GM23338 (cell line): ENCODE measurements at places on chromosomes 6 and 20. TPM values are rescaled to one million over a fixed set of nuclear protein-coding genes. Genes with fewer than 3 reads are reported as not detected.

KIF6 gene
- total RNA-seq, result 0.87 and 1.7 TPM in 2 replicates

DNA sequence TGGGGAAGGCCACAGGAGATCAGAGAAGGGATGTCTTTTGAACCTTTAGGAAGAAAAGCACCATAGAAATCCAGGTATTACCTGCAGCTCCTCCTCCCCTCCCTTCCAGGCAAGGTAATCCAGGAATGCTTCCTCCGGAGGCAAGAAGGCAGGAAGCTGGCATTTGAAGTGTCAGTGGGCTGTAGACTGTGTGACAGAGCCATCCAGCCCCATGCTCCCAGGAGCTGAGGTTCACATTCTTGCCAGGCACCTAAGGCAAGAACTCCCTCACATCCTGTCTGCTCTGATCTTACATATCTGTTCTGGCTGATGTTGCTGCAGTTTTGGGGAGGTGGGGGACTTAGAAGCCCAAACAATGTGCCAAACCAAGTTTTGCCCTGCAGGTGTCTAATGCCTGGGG is 27.8 kb upstream of the SCUBE3 start:
- no peak for DNase-seq

DNA sequence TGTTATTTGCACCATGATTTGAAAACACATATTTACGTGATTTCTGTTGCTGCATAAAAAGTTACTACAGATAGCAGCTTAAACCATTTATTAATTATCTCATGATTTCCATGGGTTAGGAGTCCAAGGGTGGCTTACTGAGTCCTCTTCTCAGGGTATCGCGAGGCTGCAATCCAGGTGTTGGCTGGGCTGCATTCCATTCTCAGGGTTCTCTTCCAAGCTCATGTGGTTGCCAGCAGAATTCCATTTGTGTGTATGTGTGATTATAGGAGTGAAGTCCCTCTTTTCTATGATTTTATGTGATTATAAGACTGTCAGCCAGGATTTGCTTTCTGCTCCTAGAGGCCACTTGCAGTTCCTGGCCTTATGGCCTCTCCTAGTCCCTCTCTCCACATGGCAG is 135.1 kb downstream of the FAM83B start:
- DNase-seq, result no peak

DNA sequence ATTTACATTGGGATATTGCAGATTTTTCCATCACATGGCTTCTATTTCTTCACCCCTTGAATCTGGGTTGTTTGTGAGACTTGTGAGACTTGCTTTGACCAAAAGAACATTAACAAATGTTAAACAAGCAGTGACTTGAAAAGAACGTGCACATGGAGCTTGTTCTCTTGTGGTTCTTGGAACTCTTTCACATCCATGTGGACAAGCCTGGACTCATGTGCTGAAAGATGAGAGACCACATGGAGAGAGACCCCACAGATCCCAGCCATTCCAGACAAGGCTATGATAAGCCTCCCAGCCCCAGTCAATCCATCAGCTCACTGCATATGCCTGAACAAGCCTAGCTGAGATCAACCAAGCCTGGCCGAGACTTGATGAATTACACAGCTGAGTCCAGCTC is 1365.7 kb upstream of the GJE1 start:
- no peak for DNase-seq

DNA sequence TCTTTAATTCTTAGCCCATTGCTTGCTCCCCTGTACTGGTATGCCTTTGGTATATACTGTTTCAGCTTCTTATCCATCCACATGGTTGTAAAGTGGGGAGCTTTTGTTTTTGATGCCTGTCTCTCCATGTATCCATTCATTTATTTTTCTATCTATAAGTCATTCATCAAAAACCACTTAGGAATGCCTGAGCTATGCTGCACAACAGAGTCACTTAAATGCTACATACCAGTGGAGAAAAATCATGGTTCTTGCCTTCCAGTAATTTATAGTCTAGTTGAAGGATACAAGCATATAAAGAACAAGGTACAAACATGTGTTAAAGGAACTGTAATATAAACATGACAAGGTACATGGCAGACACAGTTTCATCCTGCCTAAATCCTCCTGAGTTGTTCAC is 347.3 kb downstream of the NRN1 start:
- DNase-seq, result no peak

- DNase-seq, result no peak
These were observed 801 bp downstream of the FBXL4 start for GRCh38 chr6:98946879-98947410.

BEND6 gene
- 4.9 and 6.7 TPM in 2 replicates for total RNA-seq

DNA sequence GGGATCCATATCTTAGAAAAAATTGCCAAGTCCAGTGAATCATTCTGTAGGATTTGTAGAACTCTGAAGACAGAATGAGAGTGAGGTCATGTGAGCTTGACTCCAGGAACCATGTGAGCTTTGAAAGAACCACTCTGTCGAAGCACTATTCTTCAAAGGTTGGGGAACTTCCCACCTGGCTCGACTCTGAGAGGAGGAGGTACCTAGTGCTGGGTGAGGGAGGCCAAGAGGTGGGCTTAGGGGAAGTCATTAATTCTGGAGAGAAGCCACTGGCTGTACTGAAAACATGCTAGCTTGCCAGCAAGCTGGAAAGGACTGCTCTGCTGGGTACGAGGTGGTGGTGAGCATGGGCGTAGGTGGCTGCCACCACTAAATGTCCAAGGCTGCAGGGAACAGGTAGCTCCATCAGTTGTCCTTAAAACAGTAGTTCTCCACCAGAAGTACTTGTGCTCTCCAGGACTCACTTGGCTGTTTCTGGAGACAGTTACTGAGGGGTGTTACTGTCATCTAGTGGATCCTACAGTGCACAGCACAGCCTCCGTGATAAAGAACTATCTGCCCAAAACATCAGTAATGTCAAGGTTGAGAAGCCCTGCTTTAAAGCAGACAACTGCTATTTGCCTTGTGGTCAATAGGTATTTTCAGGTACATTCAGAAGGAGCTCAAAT is 34.7 kb upstream of the SYNJ2 start:
- DNase-seq, result peak; percentile 45

DNA sequence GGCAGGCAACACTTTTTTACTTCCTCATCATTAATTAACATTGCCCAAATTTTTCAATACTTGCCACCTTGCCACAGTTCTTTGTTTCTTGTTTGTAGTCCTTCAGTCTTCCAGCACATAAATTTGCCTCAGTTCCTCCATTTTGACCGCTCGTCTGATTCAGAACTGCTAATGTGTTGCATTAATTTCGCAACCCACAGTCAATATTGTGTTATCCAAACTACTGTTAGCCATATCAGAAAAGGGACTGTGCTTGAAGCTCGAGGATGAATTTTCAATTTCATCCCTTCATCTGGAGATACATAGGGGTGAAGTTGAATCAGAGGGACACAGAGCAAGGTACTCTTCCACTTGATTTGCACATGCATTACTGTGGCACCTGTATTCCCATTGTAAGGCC is 421.5 kb downstream of the CDKAL1 start:
- peak; percentile 16 for DNase-seq

OR12D3 gene
- total RNA-seq, result not detected in 2 replicates

GRCh38 chr20:1299522-1299921 is 29.4 kb downstream of the SDCBP2 start:
- peak; percentile 73 for DNase-seq

DNA sequence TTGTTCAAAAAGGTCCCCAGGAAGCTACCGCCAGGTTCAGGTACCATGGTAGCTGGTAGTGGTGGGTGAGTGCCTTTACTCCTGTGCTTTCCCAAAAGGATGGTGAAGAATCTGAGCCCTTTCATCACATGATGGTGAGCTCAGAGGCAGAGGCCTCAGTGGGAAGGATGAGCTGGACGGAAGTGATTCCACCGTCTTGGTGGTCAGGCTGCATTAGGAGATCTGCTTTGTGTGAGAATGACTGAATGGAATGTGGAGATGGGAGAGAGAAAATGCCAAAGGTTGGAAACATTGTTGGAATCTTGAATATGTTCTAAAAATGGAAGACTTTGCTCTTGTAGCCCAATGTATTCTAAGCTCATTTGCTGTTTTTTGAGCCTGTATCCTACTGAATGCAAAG is 108.1 kb upstream of the SCP2D1 start:
- no peak for DNase-seq
